ENCODE measurements at places on chromosomes 5 and 9. TPM values are rescaled to one million over a fixed set of nuclear protein-coding genes. Genes with fewer than 3 reads are reported as not detected.

- DNase-seq: no peak
Observed at GRCh38 chr9:4101667-4102066, 198.2 kb downstream of the GLIS3 start.

GEMIN5 gene
- total RNA-seq: 49.8 TPM

- no peak for DNase-seq
Observed at GRCh38 chr5:126641387-126641786, 40.6 kb downstream of the PHAX start.

EQTN gene
- total RNA-seq: not detected

DNA sequence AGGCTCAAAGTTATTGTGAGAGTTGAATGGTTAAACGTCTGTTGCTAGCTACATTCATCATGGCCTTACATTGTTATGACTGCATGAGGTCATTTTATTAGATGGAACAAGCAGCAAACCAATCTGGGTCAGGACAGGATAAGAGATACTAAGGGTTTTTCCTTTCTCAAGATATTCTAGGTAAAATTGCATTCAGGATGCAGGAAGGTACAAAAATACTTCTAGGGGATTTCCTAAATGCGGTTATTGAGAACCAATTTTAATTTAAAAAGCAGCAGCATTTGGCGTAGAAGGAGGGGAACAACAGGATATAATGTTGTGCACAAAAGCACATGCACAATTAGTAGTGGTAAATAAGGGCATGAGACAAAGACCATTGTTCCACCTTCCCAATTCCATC, 39.2 kb upstream of the LURAP1L start:
- DNase-seq: no peak

CDKN2A gene
- total RNA-seq: 15.7 TPM

TSSK1B gene
- total RNA-seq: not detected

DNA sequence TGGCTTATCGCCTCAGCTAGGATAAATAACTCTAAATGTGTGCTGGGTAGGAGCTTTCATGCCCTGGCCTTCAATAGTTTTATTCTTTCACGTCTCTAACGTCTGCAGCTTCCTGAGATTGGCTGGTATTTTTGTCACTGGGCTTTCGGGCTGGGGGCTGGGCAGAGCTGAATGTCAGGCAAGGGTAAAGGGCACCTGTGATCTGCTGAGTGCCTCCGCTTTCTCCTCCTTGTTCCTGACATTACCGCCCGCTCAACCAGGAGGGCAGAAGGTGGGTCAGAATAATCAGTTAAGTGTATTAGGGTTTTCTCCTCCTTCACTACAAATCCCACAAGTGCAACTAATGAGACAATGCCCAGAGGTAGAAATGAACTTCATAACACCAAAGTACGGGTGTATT, 216.6 kb downstream of the TSSK1B start:
- no peak for DNase-seq

GRM6 gene
- not detected for total RNA-seq

GRCh38 chr5:92659246-92659645, 921.8 kb downstream of the NR2F1-AS1 start:
- no peak for DNase-seq

BTNL9 gene
- not detected for total RNA-seq

PPP3R2 gene
- total RNA-seq: not detected

WWC1 gene
- total RNA-seq: not detected

NEK6 gene
- total RNA-seq: 38.7 TPM

DNA sequence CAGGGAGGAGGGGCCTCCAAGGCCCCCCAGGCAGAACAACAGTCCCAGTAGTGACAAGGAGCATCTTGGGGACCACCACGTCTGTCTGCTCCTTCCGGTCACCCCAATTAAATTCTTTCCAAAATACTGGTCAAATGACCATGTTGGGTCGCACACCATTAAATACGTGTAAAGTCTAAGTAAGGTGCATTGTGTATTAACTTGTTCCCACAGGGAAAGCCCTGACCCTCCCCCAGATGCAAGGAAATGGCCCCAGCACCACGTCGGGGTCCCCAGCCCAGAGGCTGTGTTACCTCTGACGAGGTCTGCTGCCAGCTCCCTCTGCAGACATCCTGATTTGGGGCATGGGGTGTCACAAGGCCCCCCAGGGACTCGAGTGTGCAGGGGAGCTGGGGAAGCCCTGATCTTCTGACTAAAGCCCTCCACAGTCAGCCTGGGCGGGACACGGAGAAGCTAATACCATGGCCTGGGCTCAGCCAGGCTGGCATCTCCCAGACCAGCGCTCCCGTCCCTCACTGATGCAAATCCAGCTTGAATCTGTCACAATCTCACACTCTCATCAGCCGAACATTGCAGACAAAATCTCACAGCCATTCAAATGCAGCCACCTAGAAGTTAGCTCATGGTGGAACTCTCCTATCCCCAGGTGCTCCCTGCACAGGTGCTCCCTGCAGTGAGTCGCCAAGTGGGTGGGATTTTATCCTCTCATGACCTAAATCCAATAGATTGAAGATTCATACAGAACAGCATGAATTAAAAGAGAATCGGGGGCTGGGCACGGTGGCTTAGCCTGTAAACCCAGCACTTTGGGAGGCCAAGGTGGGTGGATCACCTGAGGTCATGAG, 13.6 kb downstream of the TERT start:
- no peak for DNase-seq

RHOBTB3 gene
- 17.4 TPM for total RNA-seq

GRCh38 chr5:126849101-126849678, 72.3 kb downstream of the LMNB1 start:
- DNase-seq: no peak

DNA sequence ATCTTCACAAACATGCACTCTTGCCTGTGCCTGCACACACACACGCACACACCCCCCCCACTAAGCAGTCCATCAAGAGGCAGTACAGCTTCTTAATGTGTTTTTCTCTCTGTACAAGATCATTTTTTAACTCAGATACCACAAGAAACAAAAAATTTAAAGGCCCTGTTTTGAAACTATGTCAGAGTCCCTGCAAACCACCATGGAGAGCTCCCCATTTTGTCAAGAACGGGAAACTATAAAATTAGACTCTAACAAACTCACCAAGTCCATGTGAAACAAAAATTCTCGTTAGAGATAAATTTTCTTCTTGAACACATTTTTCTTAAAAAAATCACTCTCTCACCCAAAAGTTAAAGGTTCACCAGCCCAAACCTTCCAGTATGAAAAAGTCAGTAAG, 86.3 kb downstream of the ELAVL2 start:
- DNase-seq: no peak

DNA sequence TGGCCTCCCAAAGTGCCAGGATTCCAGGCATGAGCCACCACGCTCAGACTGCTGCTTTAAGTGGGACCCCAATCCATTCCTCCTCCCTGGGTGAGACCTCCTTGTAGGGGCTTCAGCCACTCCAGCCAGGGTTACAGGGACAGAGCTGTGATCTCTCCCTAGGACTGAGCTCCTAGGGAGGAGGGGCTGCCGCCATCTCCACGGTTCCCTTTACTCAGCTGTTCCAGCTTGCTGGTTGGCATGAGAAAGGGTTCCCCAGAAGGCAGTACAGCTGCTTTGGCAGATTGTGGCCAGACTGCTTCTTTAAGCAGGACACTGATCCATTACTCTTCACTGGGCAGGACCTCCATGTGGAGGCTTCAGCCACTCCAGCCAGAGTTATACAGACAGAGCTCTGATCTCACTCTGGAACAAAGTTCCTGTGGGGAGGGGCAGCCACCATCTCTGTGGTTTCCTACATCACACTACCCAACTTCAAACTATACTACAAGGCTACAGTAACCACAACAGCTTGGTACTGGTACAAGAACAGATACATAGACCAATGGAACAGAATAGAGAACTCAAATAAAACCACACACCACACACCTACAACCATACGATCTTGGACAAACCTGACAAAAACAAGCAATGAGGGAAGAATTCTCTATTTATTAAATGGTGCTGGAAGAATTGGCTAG, 7.2 kb downstream of the INSL6 start:
- DNase-seq: no peak

DNA sequence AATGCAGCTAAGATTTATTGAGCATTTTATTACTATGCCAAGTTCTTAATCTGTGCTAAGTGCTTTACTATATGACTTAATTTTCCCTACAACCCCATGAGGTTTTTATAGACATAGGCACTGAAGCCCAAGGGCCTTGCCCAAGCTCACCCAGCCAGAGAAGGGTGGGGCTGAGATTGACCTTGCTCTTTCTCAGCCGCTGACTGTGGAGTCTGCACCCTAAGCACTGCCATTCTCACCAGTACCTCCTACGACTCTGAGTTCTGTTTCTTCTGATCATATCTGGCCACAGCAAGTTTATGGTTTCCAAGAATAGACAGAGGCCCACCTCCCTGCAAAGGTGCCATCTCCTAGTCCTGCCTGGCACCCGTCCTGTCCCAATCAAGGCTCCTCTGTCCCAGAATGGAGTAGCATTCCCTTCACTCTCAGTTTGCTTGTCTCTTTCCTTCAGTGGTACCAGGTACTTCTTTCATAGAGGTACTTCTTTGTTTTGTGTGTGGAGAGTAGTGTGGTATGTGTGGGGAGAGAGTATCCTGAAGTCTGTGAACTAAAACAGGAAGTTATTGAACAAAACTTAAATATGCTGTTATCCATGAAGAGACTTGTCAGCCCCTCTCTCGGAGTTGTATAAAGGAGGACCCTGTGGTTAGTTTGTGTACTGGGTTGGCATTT, 42.6 kb downstream of the CSF1R start:
- no peak for DNase-seq

GRCh38 chr9:120736881-120737280, 22.6 kb upstream of the MEGF9 start:
- no peak for DNase-seq

DNA sequence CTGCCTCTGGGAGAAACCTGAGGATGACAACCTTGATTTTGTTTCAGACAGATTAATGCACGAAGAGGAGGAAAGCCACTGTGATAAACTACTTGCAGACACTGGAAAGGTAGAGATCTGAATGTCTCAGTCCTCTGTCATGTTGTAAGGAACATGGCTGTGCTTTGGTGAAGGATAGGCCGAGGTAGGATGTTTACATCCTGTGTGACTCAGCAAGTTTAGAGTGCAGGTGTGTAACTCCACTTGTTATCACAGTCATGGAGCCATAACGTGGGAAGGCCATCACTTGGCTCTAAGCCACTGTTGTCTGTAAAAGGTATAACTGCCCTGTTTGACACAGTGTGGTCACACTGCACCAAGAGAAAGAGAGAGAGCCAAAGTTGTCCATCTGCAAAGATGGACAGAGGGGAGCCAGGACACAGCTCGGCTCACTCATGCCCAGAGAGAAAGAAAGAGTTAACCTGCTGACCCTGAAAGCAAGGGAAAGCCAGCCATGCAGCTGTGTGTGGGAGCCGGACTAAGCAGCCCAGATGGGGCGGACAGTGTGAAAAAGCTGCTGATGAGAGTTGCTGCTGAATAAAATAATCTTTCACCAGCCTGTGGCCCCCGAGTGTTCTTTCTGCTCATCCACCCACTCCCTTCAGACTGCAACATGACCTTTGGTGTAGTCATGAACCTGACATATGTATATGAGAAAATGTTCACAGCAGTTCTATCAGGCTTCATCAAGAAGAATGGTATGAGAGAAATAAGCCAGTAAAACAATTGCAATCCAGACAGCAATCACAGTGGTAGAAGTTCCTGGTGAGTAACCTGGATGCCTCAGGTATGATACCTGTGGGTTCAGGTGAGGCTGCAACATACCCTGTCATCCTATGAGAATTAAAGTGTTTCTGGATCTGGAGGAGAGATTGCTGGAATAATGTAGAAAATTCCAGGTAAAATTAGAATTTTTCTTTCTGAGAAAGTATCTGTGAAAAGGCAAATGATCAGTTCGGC, 115.9 kb downstream of the TARS1 start:
- DNase-seq: no peak

DNA sequence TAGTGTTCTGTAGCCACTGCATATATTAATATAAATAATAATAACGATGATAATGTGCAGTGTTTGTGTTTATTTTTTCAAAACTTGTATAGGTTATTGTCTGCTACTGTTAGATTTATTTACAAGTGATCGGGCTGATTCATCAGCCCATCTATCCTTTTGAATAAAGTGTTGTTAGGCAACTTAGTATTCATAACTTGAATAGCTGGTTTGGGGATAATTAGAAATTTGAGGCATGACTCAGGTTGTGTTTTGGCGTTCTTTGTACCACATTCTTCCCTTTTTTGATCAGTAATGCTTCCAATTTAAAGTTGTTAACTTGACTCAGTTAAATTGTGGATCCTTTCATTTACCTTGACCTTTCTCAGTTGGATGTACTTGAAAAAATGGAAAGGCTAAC, 69.7 kb downstream of the FOCAD start:
- DNase-seq: no peak

CCNI2 gene
- total RNA-seq: 1.1 TPM

CLIC3 gene
- 4.3 TPM for total RNA-seq

CFAP77 gene
- total RNA-seq: not detected

NTRK2 gene
- total RNA-seq: 2.4 TPM

PCDHGB3 gene
- total RNA-seq: 0.81 TPM

ELOVL7 gene
- not detected for total RNA-seq

THBS4 gene
- 0.31 TPM for total RNA-seq

DNA sequence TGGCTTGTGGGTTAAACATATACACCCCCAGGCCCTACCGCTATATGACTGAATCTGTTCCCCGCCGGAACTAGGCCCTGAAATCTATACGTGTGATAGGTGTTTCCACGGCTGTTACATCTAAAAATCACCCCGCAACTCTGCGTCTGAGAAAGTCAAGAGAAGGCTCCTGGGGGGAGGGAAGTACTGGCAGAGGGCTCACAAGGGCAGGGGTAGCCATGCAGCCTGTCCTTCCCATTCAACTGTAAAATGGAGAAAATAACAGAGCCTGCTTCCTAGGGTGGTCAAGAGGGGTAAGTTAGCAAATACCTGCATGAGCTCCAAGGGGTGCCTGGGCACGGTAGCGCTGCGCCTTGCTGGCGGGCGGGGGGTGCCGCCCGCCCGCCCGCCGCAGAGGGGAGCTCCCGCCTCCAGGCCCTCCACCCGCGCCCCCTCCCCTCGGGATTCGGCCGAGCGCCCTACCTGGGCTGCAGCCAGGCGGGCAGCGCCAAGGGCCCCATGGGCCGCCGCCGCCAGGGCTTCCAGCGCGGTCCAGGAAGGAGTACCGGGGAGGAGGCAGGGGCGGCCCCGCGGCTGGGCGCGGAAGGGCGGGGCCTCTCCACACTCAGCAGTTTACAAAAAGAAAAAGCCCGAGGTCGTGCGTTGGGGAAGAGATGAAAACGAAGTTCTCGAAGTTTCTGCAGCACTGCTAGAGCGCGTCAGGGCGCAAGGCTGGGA, at the start of gene HACD4:
Gene HACD4 (minus strand): TSS at position 550 of the 717 bp plus-strand sequence. CDS start 50 bp downstream, at position 500.
- DNase-seq: peak; percentile 81

QRFP gene
- not detected for total RNA-seq

DNA sequence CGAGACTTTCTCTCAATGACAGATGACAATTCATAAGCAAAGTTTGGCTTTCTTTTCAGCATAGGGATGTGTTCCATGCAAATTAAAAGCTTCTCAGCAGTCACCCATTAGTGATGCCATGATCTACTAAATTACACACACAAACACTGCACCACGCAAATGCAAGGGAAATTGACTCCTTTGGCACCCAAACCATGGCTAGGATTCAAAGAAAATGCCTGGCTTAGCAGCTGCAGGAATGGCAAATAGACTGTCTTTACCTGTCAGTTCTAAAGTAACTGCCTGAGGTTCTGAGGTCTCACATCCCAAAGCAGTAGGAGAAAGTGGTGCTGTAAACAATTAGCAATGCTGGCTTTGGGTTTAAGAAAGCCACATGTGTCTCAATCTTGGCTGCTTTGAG, 108.6 kb upstream of the ATP10B start:
- no peak for DNase-seq

MLANA gene
- not detected for total RNA-seq

All from natural killer cell treated with Interleukin-12 subunit alpha and Interleukin-12 subunit beta and Interleukin-15 and Interleukin-18, amount 100 ng/mL, for 72 hours (primary cell).